Central memory CD8-positive, alpha-beta T cell (primary cell): ENCODE measurements at places on chromosomes 6 and 20.

DNA sequence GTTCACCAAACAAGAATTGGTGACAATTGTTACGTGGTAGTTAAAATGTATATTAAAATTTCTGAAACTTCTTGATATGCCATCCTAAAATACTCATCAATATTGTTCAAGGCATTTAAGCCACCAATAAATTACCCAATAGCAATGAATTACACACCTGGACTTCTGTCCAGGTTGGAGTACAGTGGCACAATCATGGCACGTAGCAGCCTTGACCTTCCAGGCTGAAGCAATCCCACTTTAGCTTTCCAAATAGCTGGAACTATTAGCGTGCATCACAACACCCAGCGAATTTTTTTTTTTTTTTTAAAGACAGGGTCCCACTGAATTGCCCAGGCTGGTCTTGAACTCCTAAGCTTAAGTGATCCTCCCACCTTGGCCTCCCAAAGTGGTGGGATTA lies 17.2 kb downstream of the SRPK1 start:
- H3K4me3 ChIP-seq = no peak overlapping the region
- H3K27me3 ChIP-seq = no peaks in the 10 kb centered on the region
- DNase-seq = no peak
- H3K36me3 ChIP-seq = peaks cover 10% of the 10 kb centered on the region

DNA sequence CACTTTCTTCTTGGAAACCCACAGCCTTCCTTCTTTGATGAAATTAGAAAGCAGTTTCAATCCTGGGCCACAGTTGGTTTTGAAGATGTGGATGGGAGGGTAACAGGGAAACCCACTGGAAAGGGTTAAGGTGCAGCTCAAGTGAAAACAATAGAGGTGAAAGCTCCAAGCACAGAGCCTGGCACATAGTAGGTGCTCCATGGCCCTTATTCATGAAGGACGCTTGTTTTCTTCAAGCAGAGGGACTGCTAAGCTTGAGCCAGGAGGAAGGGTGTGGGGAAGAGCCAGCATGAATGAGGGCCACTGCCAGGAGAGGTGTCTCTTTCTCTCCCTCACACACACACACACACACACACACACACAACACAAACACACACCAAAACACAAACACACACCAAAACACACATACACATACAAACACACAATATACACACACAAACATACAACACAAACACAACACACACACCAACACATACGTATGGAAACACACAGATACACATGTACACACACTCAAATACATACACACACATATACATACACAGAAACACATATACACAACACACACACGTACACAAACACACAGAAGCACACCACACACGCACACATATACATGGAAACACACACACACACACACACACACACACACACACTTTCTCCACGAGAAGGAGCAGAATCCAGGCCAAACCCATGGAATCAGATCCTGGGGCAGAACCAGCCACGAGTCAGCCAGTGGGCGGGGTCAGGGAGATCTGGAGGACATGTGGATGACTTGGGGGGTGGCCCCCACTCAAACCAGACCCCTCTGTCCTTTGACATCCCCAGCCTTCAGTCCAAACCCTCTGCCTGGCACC lies 23.7 kb upstream of the RBPJL start:
- no peaks in the 10 kb centered on the region for H3K36me3 ChIP-seq
- no peak overlapping the region for H3K4me3 ChIP-seq
- H3K4me1 ChIP-seq = no peaks in the 10 kb centered on the region
- peaks cover 40% of the 10 kb centered on the region for H3K27me3 ChIP-seq

GRCh38 chr6:46246081-46246480 lies 75.3 kb upstream of the ENPP5 start:
- DNase-seq = no peak
- no peak overlapping the region for H3K4me3 ChIP-seq
- H3K36me3 ChIP-seq = peaks cover 4% of the 10 kb centered on the region
- no peaks in the 10 kb centered on the region for H3K4me1 ChIP-seq

DNA sequence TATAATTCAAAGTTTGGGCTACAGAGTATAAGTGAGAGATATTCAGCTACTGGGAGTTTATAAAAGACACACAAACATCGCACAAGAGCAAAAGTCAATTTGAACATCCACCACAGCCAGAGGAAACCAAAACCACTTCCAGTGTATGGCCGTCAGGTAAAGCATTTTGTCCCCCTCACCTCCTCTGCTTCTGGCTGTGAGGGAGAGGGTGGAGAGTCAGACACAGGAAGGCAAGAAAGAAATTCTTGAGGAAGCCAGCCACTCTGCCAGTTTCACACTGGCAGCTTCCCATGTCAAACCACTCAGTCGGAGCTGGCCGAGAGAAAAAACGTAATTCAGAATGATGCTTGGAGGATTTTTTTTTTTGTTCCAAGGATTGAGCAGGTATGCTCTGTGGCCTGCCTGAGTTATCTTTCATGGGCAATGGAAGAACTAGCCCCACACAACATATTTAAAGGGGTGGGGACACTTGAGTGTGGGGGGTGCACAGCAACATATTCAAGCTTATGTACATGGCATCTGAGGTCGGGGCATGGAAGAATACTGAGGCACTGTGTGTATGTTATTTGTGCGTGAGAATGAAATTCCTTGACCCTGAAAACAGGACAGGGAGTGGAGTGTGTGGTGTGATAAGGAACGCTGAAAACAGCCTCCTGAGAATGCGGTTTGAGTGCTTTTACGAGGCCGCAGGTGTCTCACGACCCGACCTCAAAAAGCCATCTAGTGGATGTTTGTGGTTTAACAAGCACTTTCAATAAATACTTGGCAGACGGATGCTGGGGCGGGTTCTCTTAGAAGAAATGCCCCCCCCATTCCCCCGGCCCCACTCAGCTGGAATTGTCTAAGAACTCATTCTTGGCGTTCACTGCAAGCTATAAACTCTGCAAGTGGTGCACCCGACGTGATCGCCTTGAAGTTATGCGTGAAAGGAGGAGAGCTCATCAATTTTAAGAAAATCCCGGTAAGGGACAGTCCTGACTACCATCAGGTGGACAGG lies 27.5 kb upstream of the ZBTB22 start:
- peaks cover 38% of the 10 kb centered on the region for H3K4me1 ChIP-seq
- H3K27me3 ChIP-seq = no peaks in the 10 kb centered on the region
- H3K4me3 ChIP-seq = peak overlapping the region; percentile 77
- peak overlapping the region; percentile 94 for H3K27ac ChIP-seq
- H3K36me3 ChIP-seq = peaks cover 15% of the 10 kb centered on the region
- DNase-seq = peak; percentile 47

- H3K27me3 ChIP-seq = peaks cover 39% of the 10 kb centered on the region
- H3K36me3 ChIP-seq = no peaks in the 10 kb centered on the region
- DNase-seq = no peak
- no peak overlapping the region for H3K4me3 ChIP-seq
- H3K27ac ChIP-seq = no peak overlapping the region
These were observed 95.0 kb downstream of the SNX5 start for GRCh38 chr20:17873410-17874270.
